T-helper 2 cell (primary cell): ENCODE measurements at places on chromosomes 5 and 9.
A peak's percentile ranks its signal among the peaks of the same experiment; 100 is the strongest.

DNA sequence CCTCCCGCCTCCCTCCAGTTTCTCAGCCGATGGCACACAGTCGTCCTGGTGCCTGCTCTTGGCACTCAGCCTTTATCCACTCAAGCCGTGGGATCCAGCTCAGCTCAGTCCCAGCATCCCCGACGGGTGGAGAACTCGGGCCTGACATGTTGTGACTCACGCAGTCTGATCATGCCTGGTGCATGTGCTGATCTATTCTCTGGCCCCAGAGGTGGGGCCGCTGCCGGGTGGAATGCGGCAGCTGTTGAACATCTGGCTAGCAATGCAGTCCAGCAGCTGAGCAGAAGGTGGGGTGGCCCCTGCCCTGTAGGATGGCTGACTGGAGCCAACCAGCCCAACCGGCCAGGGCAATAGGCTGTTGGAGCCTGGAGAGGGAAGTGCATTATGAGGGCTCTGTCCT lies 1.7 kb upstream of the AIF1L start:
- DNase-seq = no peak

- peak; percentile 41 for DNase-seq
These were observed 177.2 kb downstream of the OSTF1 start for GRCh38 chr9:75265525-75265972.

- no peak for DNase-seq
These were observed 28.1 kb downstream of the IL33 start for GRCh38 chr9:6243746-6244145.

DNA sequence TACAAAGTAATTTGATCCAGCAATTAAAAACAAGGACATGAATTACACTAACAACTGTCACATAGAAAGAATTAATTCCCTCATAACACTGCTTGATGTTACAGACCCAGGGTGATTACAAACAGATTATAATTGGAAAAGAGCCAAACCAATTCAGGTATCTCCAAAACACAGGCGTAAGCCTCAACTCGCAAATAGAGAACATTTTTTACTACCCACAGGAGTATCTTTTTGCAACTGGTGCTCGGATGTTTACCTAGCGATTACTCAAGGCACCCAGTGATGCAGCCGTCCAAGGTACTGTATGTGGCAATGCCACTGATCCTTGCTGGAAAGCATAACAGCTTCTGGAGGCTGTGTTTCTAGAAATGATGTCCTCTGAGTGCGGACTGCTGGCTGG lies 386.1 kb upstream of the KIF2A start:
- DNase-seq = no peak

DNA sequence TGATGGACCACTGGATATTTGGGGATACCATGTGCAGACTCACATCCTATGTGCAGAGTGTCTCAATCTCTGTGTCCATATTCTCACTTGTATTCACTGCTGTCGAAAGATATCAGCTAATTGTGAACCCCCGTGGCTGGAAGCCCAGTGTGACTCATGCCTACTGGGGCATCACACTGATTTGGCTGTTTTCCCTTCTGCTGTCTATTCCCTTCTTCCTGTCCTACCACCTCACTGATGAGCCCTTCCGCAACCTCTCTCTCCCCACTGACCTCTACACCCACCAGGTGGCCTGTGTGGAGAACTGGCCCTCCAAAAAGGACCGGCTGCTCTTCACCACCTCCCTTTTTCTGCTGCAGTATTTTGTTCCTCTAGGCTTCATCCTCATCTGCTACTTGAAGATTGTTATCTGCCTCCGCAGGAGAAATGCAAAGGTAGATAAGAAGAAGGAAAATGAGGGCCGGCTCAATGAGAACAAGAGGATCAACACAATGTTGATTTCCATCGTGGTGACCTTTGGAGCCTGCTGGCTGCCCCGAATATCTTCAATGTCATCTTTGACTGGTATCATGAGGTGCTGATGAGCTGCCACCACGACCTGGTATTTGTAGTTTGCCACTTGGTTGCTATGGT lies 54.5 kb upstream of the HNRNPA0 start:
- DNase-seq = no peak

GRCh38 chr5:73966451-73966850 lies 340.5 kb downstream of the ARHGEF28 start:
- no peak for DNase-seq
